ENCODE measurements at places on chromosomes 12 and 14. TPM values are rescaled to one million over a fixed set of nuclear protein-coding genes. Genes with fewer than 3 reads are reported as not detected.

DNA sequence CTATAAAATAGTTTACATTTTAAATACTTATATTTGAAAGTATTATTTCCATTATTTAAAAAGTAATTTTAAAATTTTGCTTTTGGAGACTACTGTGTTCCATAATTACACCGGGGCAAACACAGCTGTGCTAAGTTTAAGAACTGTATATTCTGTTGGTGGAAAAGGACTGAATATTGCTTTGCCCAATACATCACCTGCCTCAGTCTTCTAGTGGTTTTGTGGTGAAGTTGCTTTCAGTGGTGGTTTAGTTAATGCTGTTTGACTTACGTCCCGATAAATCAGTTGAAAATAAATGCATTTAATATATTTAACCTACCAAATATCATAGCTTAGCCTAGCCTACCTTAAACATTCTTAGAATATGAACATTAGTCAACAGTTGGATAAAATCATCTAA is 23.4 kb downstream of the FBXO34 start:
- H3K27ac ChIP-seq, result no peak overlapping the region
- peaks cover 6% of the 10 kb centered on the region for H3K4me1 ChIP-seq
- no peaks in the 10 kb centered on the region for H3K36me3 ChIP-seq
- no peaks in the 10 kb centered on the region for H3K27me3 ChIP-seq
- DNase-seq, result no peak

DNA sequence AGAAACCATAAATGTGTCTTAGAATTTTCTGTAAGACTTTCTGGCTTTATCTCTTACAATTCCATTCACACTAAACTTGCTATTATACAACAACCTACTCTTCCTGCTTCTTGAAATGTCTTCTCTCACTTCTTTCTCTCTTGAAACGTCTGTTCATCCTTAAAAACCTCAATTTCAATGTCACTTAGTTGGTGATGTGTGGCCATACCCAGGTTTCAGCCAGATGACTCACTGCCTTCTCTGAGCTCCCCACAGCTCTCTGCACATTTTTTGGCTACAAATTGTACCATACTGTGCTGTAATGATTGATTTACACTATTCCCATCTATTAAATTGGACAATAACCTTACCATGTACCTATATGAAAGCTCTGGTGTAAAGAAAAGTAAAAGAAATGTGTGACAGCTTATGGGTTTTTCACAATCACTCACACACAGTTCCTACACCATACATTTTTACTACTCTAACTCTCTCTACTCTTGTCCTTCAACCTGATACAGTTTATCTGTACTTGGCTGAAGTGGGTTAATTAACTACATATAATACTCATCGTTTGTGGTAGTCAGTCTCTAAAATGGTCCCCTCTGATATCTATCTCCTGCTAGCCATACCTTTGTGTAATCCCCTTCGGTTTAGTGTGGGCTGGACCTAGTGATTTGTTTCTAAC is 222.1 kb downstream of the NELL2 start:
- H3K4me1 ChIP-seq, result no peaks in the 10 kb centered on the region
- no peak overlapping the region for H3K27ac ChIP-seq
- DNase-seq, result no peak
- no peak overlapping the region for H3K4me3 ChIP-seq
- H3K27me3 ChIP-seq, result no peaks in the 10 kb centered on the region

- H3K4me3 ChIP-seq, result peak overlapping the region; percentile 48
- DNase-seq, result peak; percentile 47
- H3K36me3 ChIP-seq, result no peaks in the 10 kb centered on the region
- no peaks in the 10 kb centered on the region for H3K4me1 ChIP-seq
- no peaks in the 10 kb centered on the region for H3K27me3 ChIP-seq
Observed at GRCh38 chr12:40104461-40105264, 1.2 kb downstream of the SLC2A13 start.

- no peak for DNase-seq
- H3K27ac ChIP-seq, result no peak overlapping the region
- no peaks in the 10 kb centered on the region for H3K36me3 ChIP-seq
- H3K27me3 ChIP-seq, result no peaks in the 10 kb centered on the region
Observed at GRCh38 chr14:21614240-21614639, 20.5 kb downstream of the OR10G2 start.

DNA sequence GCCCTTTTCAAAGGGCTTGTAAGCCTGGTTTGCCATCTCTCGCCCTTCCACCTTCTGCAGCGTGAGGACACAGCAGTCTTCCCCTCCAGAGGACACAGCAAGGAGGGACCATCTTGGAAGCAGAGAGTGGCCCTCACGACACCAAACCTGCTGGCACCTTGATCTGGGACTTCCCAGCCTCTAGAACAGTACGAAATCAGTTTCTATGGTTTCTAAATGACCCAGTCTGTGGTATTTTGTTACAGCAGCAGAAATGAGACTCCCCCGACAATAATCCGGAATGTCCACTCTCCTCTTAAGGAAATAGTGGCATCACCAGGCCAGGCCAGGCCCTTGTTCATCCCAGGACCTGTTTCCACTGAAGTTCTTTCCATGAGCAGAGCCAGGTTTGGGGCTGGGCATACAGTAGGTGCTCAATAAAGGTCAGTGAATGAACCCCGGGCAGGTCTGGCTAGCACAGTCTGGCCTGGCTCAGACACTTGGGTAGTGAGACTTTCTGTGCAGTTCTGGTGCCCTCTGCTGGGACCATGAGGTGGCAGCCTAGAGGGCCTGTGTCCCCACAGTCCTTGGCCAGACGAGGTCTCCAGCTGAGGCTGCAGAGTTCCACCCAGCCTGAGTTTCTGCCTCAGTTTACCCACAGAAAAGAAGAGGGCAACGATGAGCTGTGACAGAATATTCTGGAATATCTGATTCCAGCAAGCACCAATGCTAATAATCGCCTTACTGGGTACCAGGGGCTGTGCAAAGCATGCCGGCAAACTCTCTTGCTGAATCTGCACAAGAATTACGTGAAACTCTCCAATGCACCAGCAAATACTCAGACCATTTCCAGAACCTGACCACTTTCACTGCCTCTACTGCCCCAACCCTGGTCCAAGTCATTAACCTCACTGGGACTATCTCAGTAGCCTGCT is 14.0 kb downstream of the ABCB9 start:
- no peaks in the 10 kb centered on the region for H3K27me3 ChIP-seq
- DNase-seq, result peak; percentile 88
- H3K36me3 ChIP-seq, result no peaks in the 10 kb centered on the region
- no peak overlapping the region for H3K4me3 ChIP-seq

DNA sequence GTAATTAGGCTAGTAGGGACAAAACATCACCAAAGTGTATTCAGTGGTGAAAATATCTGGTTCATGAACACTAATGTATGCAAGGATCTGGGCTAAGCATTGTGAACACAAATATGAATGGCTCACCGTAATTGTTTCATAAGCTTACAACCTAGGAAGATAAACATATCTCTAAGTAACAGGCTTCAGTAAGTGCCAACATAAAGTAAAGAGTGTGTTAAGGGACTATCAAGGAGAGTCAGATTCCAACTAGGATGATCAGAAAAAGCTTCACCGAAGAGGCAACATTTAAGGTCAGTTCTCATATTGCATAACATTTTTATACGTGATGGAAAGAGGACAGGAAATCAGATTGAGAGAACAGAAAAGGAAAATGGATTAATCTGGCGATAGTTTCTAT is 29.4 kb downstream of the ABCC9 start:
- H3K27me3 ChIP-seq, result no peaks in the 10 kb centered on the region
- H3K4me1 ChIP-seq, result no peaks in the 10 kb centered on the region
- H3K4me3 ChIP-seq, result no peak overlapping the region
- DNase-seq, result no peak
- H3K27ac ChIP-seq, result no peak overlapping the region
- H3K36me3 ChIP-seq, result no peaks in the 10 kb centered on the region

GRCh38 chr14:80231702-80232101 is 20.4 kb upstream of the DIO2 start:
- H3K4me3 ChIP-seq, result no peak overlapping the region
- no peak overlapping the region for H3K27ac ChIP-seq
- no peaks in the 10 kb centered on the region for H3K4me1 ChIP-seq

- peaks cover 6% of the 10 kb centered on the region for H3K4me1 ChIP-seq
- H3K27me3 ChIP-seq, result peaks cover 3% of the 10 kb centered on the region
Observed at GRCh38 chr14:103109535-103110441, 13.5 kb upstream of the TNFAIP2 start.

GRCh38 chr12:5985471-5985870 is 40.4 kb upstream of the ANO2 start:
- H3K36me3 ChIP-seq, result no peaks in the 10 kb centered on the region
- H3K27me3 ChIP-seq, result no peaks in the 10 kb centered on the region
- DNase-seq, result no peak
- H3K4me3 ChIP-seq, result no peak overlapping the region

DNA sequence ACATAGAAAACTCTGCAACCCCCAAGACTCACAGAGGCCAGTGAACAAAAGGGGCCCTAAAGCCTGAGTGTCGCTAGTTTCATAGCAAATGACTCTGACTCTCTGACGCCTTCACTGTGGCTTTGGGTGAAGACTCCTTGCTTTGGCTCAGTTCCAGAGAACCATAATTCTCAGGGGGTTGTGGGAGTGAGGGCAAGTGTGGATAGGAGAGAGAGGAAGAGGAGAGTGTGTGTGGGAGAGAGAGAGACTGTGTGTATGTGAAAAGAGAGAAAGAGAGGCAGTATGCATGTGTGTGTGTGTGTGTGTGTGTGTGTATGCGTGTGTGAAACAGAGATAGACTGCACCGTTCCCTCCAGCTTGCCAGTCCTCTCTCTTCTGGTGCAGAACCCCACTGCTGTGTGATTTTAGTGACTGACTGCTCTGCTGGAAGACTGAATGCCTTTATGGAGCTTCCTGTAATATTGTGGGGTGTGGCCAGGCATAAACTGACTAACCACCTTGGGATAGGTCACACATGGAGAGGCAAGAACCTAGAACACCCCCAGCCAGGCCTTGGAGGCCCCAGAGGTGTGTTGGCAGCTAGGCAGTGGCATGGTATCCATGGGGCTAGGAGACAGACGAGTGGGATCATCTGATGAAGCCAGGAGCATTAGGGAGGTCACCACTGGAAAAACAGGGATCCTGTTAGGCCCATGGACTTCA is 45.9 kb upstream of the STXBP6 start:
- no peak overlapping the region for H3K4me3 ChIP-seq
- no peak overlapping the region for H3K27ac ChIP-seq
- peak; percentile 46 for DNase-seq
- H3K4me1 ChIP-seq, result no peaks in the 10 kb centered on the region
- no peaks in the 10 kb centered on the region for H3K36me3 ChIP-seq

DNA sequence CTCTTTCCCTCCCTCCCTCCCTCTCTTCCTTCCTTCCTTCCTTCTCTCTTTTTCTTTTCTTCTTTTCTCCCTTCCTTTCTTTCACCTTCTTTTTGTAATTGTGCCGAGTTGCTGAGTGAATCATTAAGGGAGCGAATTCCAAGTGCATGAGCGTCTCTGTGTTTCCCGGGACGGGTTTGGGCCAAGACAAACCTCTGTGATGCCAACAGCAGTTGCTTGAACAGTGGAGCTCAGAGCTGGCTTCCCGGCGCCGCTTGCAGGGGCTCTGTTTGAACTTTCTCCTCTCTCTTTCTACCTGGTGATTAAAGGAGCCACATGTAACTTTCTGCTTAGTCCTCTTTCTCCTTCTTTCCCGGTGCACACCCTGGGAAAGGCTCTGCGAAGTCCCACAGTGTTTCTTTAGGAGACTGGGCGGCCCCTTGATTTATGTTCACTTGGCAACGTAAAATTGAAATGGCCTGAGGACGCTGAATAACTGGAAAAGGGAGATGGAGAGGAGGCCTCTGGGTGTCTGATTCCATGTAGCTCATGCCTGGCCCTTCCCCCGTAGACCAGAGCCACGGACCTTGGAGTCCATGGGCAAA is 33.7 kb upstream of the MAP1LC3B2 start:
- no peak overlapping the region for H3K27ac ChIP-seq
- no peak overlapping the region for H3K4me3 ChIP-seq
- peak; percentile 87 for DNase-seq
- H3K36me3 ChIP-seq, result no peaks in the 10 kb centered on the region
- peaks cover 2% of the 10 kb centered on the region for H3K4me1 ChIP-seq

DNA sequence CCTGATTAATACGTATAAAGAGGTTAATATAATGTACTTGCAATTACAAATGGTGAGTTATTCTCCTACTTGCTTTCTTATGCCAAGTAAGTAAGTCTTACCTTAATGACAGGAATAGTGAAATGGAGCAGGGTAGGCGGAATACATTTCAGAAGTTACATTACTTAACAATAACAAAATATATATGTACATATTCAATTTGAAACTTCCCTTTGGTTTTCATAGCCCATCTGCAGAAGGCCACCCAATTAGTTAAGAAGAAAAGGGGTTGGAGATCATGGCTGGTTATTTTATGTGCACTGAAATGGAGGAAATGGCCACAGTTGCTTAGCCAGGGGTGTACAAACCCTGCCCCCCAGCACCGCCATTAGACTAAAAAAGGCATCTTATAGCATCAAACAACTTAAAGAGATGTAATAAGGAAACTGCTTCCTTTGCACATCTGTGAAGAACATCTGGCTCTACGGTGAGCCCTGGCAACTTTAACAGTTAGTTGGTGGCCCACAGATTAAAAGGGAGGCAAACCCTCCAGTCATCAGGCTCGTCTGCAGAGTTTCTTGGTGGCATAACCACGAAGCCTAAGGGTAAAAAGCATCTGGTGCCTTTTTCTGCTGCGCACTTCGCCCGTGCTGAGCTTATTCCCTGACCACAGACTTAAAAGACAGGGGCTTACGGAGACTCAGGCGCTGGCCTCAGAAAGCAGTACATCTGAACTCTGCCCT is 38.8 kb upstream of the DACT1 start:
- no peak overlapping the region for H3K4me3 ChIP-seq
- no peaks in the 10 kb centered on the region for H3K36me3 ChIP-seq
- H3K27me3 ChIP-seq, result no peaks in the 10 kb centered on the region
- no peak overlapping the region for H3K27ac ChIP-seq

DNA sequence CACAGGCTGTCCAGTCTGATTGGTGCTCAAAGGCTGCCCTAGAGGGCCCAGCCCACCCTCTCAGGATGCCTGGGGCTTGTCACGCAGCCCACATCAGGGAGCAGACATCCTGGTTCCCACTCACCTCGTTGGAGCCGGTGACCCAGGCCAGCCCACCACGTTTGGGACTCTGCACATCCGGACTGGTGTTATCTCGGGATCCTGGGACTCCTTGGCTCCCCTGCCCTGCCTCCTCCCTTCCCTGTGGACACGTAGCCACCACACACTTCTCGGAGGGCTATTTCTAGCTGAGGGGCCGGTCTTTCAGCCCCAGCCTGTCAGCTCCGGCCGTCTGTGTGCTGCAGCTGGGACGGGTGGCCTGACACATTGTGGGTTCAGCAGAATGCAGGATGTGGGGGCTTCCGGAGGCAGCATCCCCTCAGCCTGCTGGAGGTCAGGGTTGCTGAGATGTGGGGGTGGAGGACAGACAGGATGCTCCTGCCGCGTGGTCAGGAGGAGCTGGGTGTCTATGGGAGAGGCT is 12.8 kb upstream of the FGF23 start:
- H3K4me3 ChIP-seq, result no peak overlapping the region
- no peaks in the 10 kb centered on the region for H3K27me3 ChIP-seq
- DNase-seq, result peak; percentile 45

ADGRD1 gene
- total RNA-seq, result 6.7 TPM

SLCO1B3 gene
- not detected for total RNA-seq

PAX9 gene
- total RNA-seq, result 0.19 TPM

KLRK1 gene
- total RNA-seq, result 5.2 TPM

DPPA3 gene
- total RNA-seq, result not detected

PLCZ1 gene
- total RNA-seq, result not detected

KRT85 gene
- total RNA-seq, result not detected

SLCO1B1 gene
- not detected for total RNA-seq
